Activated CD4-positive, alpha-beta T cell treated with anti-CD3 and anti-CD28 coated beads for 1 hour (primary cell): ENCODE measurements at places on chromosomes 16 and 17.

- DNase-seq, result no peak
Observed at GRCh38 chr16:17342031-17342430, 128.7 kb downstream of the XYLT1 start.

GRCh38 chr17:661509-661908 is 53.1 kb downstream of the VPS53 start:
- DNase-seq, result no peak

DNA sequence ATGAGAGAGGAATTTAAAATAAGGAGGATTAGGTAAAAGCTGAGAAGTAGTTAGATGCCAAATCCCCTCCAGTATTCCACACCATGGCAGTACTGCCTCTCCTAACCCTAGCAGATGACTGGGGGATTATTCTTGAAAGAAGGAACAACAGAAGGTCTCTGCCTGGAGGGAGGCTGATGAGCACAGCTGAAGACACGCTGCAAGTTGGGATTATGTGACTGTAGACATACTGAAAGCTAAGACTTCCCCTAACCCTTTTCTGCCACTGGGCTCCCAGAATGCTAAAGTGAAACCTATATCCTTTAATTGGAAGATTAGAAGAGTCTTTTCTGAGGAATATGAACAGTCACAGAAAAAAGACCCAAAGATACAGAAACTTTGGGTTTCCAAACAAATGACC is 27.7 kb upstream of the SLC46A1 start:
- no peak for DNase-seq

DNA sequence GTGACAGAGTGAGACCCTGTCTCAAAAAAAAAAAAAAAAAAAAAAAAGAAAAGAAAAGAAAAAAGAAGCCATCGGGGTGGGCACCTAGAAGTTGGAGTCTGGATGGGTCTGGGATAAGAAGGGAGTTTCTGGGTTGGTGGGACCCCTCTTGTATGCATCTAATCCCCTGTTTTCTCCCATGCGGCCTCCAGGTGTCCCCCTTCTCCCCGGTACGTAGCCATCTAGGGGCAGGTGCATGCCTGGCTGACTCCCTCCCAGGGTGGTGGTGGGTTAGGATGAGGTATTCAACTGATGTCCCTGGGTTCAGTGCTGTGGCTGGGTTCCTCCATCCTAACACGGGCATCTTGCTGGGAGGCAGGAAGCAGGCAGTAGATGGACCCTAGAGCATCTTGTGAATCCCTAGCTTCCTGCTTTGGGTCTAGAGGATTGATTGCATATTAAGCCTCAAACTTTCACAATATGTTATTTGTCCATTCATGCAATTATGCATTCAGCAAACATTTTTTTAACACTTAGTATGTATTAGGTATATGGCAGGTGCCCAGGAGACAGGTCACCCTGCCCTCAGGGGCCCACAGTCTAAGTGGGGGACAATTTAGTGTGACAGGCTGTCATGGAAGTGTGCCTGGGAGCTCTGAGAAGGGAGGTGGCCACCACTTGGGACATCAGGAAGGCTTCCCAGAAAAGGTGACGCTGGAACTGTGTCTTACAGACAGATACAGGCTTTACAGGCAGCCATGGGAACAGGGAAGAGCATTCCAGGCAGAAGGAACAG is 13.1 kb downstream of the FMNL1 start:
- DNase-seq, result peak; percentile 43

DNA sequence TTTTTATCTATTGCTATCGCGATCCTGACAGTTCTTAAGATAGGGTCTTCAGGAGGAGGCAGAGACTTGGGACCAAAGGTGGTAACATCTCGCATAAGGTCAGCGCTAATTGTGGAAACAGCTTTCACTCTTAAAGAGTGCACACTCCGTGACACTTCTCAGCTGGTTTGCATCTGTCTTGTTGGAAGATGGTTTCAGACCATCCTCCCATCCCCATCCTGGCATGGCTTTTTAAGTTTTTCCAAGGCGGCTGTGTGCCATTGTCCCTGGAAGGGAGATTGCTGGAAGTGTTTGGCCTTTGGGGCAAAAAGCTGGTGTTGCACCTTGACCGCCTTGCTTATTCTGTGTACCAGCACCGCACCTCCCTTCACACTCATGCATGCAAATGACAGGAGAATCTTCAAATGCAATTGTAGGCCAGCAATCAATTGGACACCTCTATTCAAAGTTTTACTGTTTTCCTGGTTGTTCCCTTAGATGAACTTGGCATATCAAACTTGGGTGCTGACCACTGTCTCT is 1.5 kb downstream of the SOCS7 start:
- DNase-seq, result no peak

DNA sequence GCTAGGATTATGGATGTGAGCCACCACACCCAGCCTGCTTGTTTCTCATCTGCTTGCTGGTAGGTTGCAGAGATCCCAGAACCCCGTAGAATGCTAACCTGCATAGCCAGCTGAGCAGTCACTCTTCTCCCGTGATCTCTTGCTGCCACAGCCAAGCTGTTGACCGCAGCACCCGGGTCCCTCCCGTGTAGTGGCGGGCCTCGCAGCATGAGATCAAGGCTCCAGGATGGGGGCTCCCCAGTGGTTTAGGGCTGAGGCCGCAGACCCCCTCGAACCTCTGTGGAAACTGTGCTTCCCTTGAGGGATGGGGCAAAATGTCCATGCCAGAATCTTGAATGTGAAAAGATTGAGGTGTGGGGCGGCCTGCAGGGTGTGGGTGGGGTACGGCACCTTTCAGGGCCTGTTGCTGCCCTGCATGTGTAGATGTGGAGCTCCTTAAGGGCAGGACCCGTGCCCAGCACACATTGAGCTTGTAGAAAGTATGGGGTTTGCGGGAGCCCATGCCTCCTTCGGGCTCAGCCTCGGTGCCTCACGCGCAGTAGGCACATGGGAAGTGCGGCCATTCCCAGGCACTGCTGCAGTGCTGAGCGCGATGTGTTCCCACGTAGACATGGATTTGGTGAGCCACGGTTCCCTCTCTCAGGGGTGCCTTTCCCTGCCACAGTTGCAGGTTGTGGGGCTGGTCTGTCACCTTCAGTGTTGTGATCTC is 99.9 kb downstream of the BANP start:
- DNase-seq, result no peak

- no peak for DNase-seq
Observed at GRCh38 chr17:19897090-19897837, 29.5 kb upstream of the ULK2 start.

GRCh38 chr16:77833921-77834634 is 45.7 kb downstream of the VAT1L start:
- no peak for DNase-seq

- no peak for DNase-seq
Observed at GRCh38 chr16:58885528-58886170, 151.5 kb upstream of the GOT2 start.

DNA sequence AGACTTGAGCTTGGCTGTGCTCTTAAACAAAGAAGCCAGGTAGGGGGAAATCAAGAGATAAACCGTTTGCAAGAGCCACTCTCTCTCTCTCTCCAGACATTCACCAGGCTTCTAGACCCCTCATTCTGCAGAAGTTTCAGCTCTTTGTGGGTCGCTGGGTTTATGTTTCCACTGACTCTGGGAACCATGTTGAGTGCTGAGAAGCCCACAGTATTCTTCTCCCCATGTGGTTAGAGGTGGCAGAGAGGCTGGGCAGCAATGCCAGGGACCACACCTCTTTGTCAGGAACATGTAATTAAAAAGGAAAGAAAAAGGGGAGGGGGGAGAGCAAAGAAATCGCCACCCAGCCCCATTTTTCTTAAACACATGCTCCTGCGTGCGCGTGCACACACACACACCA is 154.8 kb upstream of the SOX9 start:
- no peak for DNase-seq

DNA sequence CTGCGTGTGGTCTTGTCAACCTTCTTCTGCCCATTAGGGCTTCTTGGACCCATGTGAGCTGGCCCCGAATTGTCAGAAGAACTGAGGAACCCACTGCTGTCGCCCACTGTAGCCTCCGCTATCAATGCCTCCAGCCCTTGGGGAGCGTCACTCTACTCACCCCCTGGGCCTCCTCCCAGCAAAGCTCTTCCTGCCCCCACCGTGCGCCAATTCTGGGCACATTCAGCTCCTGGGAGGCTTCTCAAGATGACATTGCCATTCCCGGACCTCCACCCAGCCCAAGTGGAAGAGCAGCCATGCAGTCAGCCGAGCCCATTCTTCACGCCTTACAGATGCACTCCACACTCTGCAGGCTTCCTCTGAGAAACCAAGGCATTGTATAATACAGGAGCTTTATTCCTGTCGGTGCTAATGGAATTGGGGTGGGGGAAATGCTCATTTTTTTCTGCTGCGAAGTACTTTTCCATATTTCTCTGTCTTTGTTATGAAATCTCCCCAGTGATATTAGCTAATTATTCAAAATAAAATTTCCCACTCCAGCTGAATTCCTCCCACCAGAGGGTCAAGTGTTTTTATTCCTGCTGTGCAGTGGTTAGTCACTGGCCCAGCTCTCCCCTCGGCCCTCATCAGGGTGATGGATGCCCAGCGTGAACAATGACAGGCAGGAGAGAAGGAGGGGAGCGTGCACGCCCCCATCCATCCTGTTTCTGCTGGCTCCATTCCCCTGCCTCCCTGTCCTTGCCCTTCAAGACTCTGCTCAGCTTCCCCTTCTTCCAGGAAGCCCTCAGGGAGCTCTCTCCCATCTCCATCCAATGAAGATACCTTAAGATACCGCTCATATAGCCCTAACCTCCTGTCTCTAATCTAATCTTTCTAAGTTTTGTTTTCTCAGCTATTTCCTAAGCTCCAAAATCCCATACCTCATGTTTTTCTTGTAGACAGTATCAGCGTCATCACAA is 87.7 kb downstream of the C16orf95 start:
- DNase-seq, result no peak

GRCh38 chr16:31201582-31202413 is 762 bp downstream of the PYCARD start:
- DNase-seq, result no peak

- DNase-seq, result no peak
Observed at GRCh38 chr16:22194707-22195444, 11.2 kb upstream of the EEF2K start.

DNA sequence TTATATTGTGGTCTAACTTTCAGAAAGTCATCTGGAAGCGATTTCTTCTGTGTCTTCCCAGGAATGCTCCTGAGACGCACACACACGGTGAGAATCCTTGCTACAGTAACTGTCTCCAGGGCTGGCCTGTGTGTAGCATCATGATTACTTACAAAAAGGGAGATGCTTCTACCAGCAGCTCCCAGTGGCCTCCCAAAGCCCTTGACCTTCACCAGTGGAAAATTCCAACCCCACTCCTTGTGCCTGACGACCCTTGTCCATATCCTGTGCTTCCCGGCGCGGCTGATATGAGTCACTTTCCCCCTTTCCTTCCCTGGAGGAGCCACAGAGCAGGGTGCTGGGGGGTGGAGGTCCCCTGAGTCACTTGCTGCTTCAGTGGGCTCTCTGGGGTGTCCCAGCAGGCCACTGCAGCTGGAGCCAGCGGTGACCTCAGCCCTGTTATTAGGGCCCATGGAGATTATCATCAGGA is 22.1 kb upstream of the NAT9 start:
- no peak for DNase-seq

GRCh38 chr17:59827721-59828477 is 64.8 kb downstream of the TUBD1 start:
- DNase-seq, result no peak

DNA sequence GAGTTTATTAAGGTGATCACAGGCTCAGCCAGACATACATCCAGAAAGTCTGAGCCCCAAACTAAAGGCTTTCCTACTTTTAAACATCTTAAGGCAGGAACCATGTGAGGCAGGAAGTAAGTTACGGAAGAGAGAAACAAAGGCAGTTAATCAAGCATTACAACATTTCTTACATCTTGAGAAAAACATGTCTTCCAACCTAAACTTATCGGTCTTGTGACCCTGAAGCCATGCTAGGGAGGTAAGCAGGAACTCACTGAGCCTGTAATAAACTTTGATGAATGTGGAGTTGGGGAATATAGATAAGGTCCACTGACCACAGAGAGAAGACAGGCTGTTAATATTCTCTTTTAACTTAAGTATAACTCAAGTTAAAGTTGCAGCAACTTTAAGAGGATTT is 3.5 kb upstream of the ACSM3 start:
- no peak for DNase-seq

DNA sequence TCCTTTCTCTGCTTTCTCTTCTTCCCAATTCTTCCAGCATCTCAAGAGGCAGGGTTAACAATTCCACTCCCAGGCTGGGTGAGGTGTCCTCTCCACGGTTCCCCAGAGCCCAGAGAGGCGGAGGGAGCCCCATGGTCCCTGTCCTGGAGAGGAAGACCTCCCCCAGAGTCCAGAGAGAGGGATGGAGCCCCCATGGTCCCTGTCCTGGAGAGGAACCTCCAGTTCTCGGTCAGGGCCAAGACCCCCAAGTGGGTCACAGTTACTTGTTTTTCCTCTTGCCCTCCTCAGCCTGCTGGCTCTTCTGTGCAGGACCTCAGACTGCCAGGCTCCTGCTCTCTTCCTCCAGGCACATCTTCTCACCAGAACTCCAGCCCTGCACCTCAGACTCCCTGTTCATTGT is 135.2 kb downstream of the RPTOR start:
- DNase-seq, result no peak

DNA sequence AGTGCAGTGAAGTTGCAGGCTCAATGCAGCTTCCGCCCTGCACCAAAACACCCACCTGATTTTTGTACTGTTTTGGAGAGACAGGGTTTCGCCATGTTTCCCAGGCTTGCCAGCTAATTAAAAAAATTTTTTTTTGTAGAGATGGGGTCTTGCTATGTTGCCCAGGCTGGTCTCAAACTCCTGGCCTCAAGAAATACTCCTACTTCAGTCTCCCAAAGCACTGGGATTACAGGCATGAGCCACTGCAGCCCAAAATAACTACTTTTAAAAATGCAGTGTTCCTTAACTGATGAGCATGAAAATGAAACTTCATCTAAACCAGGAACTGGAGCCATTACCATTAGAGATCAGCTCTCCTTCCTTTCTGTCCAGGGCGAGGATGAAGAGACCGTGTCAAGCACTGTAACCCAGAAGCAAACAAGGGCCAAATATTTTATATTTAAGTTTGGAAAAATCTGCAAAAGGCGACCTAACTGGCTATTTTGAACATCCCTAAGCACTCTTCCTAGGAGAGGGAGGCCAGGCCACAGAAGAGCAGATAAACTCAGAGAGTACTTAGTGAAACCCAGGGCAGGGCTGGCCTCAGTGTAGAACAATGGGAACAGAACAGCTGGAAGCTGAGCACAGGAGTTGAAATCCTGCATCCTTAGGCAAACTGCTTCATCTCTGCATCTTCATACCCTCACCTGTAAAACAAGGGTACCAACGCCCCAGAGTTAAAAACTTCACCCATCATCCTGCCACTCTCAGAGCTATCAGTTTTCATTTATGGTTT is 24.0 kb downstream of the CREBBP start:
- DNase-seq, result no peak

DNA sequence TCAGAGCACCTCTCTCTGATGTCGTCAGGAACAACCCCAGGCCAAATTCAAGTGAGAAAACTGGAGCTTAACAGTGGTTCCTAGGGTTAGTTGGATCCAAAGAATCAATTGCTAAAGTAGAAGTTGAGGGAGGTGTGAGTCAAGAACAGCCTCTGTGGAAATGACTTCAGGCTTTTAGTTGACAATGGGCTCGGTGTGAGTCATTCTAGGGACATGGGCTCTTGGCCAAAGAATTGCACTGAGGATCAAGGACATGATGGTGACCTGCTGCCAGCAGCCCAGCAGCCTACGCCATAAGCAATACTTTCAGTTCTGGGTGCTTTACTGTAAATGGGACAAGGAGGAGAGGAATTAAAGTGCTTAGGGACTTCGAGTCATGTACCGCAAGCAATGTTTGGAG is 32.1 kb upstream of the SMURF2 start:
- DNase-seq, result no peak
